ENCODE measurements at places on chromosomes 12 and 14.

GRCh38 chr14:69887740-69888657, 8.8 kb downstream of the SMOC1 start:
- no peak for DNase-seq

DNA sequence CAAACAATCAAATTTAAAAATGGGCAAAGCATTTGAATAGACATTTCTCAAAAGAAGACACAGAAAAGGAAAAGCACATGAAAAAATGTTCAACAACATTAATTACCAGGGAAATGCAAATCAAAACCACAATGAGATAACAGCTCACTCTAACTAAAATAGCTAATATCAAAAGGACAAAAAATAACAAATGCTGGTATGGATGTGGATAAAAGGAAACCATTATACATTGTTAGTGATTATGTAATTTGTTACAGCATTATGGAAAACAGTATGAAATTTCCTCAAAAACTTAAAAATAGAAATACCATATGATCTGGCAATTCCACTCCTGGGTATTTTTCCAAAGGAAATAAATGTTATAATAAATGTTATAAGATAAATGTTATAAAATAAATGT, 52.9 kb downstream of the DUSP6 start:
- DNase-seq, result no peak

GRCh38 chr14:51283402-51284085, 43.5 kb downstream of the TMX1 start:
- peak; percentile 84 for DNase-seq

GRCh38 chr14:65549429-65549828, 136.9 kb downstream of the FUT8 start:
- DNase-seq, result no peak

- peak; percentile 58 for DNase-seq
Measured at GRCh38 chr14:35336494-35337268, 44.5 kb downstream of the PSMA6 start.

GRCh38 chr12:94227066-94227465, 78.7 kb downstream of the PLXNC1 start:
- DNase-seq, result no peak

DNA sequence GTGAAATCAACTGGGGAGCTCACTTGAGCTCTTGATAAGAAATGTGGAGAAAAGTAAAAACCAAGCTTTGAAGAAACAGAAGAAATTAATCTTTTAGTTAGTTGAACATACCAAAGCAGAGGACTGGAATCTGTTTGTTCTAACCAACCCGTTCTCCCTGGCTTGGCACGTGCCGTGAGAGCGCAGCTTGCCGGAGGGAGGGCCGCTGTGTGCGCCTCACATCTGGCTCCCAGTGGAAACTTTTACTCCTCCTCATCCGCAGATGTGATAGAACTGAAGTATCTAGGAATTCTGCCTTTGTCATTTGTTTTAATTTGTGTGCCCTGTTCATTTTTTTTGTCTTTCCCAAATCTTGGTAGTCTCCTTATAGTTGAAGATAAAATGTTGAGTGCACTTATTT, 64.9 kb downstream of the DDX51 start:
- no peak for DNase-seq

- DNase-seq, result no peak
Measured at GRCh38 chr14:104429291-104429861, 150.2 kb upstream of the C14orf180 start.

- no peak for DNase-seq
Measured at GRCh38 chr14:32367516-32367915, 38.4 kb downstream of the AKAP6 start.

- no peak for DNase-seq
Measured at GRCh38 chr12:99680276-99680675, 32.7 kb downstream of the GARIN6 start.

DNA sequence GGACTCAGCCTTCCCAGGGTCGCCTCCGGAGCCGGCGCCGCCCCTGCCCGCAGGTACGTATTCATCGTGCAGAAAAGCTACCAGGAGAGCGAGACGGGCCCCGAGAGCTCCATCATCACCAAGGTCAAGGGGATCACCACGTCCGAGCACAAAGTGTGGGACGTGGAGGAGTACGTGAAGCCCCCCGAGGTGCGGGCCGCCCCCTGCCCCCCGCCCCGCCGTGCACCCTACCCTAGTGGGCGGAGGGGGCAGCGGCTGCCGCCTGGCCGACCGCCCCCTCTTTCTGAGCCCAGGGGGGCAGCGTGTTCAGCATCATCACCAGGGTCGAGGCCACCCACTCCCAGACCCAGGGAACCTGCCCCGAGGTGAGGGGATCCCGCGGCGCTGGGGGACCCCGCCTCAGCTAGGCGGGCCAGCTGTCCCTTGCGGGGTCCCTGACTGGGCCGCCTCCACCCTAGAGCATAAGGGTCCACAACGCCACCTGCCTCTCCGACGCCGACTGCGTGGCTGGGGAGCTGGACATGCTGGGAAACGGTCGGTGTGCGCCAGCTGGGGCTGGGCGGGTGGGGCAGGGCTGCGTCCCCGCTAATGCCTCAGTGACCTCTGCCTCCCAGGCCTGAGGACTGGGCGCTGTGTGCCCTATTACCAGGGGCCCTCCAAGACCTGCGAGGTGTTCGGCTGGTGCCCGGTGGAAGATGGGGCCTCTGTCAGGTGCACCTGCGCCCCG, 973 bp downstream of the P2RX2 start:
- no peak for DNase-seq

GRCh38 chr14:95877633-95878032, 1.0 kb downstream of the TUNAR start:
- DNase-seq, result no peak

DNA sequence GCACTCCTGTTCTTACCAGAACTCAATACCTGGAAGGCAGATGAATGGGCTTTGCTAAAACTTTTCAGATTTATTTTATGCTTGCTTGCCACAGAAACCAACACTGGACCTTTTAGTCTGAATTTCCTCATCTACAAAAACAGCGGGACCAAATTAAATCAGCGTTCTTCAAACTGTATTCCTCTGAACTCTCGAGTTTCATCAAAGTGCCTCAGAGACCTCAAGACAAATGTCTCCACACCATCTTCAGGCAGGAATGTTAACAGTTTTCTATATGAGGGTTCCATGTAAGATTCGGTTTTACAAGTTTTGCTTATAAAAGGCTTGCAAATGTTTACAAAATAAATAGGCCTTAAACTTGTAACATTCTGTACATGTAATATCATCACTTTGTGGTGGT, 74.6 kb downstream of the MED13L start:
- no peak for DNase-seq

GRCh38 chr14:60233251-60233650, 15.8 kb upstream of the PPM1A start:
- DNase-seq, result peak; percentile 8

DNA sequence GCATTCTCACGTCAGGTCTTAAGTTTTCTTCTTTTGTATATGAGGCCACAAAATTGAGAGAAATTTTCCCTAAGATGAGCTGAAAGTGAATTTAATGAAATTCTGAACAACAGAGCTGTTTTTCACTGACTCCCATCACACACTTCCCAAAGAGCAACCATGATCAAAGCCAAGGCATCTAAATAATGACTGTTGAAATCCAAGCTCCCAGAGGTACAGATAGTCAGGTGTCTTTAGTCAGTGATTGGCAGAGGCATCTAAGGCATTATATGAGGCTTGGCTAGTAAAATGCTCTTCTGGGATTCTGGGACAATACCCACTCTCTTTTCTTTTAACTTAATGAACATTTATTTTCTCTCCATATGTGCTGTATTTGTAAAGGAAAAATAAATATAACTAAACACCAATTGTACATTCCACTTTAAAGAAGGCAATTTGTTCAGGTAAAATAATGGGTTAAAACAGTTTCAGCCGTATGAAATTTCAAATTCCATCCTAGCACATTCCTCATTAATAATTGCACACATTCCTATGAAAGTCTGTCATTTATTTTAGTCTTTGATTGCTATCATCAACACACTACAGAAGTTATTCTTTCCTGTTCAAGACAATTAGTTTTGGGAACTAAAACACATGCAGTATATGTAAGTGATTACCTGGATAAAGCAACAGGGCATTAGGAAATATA, 871 bp upstream of the SSTR1 start:
- DNase-seq, result no peak

Measured in RPMI7951 (cell line).